ENCODE measurements at places on chromosomes 1 and 21.

- DNase-seq, result no peak
These were observed 95.7 kb upstream of the GCLM start for GRCh38 chr1:94004924-94005323.

- no peak for DNase-seq
These were observed 33.0 kb upstream of the S100A7 start for GRCh38 chr1:153493343-153493960.

- DNase-seq, result no peak
These were observed 19.1 kb downstream of the ASTN1 start for GRCh38 chr1:177145106-177146070.

GRCh38 chr1:113508364-113509164 lies 118.2 kb downstream of the MAGI3 start:
- DNase-seq, result no peak

- DNase-seq, result no peak
These were observed 201.7 kb downstream of the TM2D1 start for GRCh38 chr1:61523229-61523628.

DNA sequence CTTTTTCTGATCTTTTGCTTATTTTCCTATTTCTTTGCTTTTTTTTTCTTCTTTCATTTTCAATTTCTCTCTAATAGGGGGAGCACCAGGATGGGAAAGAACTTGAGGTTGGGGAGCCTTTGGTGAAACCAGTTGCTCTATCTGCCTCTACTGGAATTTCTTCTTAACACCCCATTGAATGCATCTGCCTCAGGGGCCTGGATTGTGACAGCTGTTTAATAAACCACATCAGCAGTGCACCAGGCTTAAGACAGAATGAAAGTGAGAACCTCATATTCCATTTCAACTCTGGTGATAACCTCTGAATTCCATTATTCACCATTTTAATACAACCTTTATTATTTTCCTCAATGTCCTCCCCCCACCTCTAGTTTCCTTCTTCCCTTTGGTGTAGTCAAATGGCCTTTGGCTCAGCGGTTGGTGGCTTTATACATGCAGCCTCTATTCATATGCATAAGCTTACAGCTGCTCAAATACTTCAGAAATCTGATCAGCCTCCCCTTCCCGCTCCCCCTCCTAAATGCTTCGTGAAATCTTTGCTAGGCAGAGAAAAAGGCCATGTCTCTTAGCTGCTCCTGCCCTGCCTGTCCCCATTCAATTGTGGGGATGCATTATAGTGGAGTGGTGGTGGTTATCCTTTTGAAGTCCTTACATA lies 537.3 kb upstream of the PLXNA2 start:
- DNase-seq, result no peak

- DNase-seq, result no peak
These were observed 1.8 kb upstream of the NFIA start for GRCh38 chr1:61080413-61081143.

DNA sequence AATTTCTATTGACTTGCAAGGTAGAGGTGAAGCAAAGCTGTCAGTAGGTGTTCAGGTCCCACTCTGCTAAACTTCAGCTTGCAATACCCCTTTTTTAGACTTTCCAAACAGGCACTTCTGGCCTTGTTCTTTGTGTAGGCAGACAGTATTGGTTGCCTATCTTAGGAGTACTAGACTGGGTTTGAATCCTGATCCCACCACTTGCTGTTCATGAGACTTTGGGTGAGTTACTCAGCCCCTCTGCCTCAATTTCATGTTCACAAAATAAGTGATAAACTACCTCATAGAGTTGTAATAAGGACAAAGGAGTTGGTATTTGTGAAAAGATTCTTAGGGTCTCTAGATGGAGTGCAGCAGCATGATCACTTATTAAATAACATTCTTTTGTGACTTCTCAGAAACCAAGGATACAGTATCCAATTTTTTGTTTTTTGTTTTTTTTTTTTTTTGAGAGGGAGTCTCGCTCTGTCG lies 5.2 kb downstream of the RCC1 start:
- no peak for DNase-seq

- DNase-seq, result no peak
These were observed 6.0 kb downstream of the TRIT1 start for GRCh38 chr1:39877231-39877778.

Data from activated CD4-positive, alpha-beta T cell treated with anti-CD3 and anti-CD28 coated beads, Interleukin-2, Interleukin-6, amounts not matched to agents 100 ng/mL and 50 ng/mL, durations not matched to agents 16 hours and 8 hours (primary cell).